Activated T-helper 1 cell treated with anti-CD3 and anti-CD28 coated beads, Interleukin-2, amount 50 U/mL, for 16 hours (primary cell): ENCODE measurements at places on chromosomes 7 and 10.

GRCh38 chr7:72336382-72336631, 75.8 kb downstream of the CALN1 start:
- DNase-seq: no peak

GRCh38 chr10:63707254-63707910, 186.2 kb downstream of the REEP3 start:
- DNase-seq: no peak

DNA sequence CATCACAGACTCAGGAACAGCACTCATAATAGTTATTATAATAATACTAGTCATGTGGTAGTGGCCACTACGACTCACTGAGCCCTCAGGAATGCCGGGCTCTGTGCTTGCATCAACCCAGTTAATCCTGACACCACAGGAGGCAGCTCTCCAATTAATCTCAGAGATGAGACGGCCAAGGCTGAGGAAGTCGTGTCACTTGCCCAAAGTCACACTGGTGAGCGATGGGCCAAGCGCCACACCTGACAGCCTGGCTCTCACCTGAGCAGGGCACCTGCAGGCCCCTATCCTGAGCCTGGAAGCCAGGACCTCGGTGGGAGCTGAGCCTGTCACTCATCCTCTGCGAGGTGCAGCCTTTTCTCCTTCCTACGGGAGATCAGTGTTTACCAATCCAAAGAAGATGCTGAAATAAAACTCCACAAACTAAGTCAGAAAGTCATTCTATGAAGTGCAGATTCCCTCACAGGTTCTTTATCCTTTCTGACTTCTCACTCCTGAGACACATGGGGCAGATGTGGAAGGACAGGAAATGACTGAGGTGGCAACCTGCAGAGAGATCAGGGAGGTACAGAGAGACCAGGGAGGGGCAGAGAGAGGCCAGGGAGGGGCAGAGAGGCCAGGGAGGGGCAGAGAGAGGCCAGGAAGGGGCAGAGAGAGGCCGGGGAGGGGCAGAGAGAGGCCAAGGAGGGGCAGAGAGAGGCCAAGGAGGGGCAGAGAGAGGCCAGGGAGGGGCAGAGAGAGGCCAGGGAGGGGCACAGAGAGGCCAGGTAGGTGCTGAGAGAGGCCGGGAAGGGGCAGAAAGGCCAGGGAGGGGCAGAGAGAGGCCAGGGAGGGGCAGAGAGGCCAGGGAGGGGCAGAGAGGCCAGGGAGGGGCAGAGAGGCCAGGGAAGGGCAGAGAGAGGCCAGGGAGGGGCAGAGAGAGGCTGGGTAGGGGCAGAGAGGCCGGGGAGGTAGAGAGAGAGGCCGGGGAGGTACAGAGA, 38.5 kb downstream of the VIPR2 start:
- no peak for DNase-seq

GRCh38 chr10:119206603-119207365, 587 bp upstream of the GRK5 start:
- DNase-seq: peak; percentile 64

GRCh38 chr10:86261941-86262687, 104.5 kb downstream of the GRID1 start:
- no peak for DNase-seq

DNA sequence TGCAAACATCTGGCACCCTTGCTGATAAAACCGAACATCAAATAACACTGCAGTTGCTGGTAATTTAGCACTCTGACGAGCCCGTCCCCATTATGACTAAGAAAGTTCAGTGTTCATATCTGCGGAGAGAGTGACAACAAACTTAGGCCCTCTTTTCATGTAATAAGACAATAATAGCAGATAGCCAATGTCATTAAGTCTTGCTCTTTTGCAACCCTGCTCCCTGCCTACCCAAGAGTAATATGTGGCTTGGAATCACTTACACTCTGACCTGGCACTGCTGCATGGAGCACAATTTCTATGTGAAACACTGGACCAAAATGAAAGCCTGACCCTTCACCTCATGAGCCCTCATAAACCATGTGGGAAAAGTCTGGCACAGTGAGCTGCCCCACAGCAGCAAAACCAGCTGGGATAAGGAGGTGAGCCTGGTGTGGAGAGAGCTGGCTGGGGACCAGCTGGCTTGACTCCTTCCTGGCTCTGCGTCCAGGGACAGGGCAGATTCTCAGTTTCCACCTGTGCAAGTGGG, 86.5 kb downstream of the HIPK2 start:
- DNase-seq: no peak

DNA sequence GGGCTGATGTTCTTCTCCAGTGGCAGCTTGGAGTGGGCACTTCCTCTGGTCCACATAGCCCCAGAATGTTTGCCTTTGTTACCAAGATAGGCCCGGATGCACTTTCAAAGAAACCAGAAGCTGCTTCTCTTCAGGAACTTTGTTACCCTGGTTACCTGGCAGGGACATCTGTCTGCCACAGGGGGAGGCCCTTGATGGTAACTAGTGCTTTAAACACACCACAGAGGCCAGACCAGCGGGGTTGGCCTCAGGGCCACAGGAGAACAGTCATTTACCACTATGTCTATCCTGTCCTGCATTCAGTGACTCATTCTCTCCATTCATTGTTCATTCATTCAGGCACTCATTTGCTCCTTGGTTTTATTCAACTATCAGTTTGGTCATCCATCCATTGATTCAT, 11.9 kb upstream of the PLEKHA1 start:
- DNase-seq: no peak

DNA sequence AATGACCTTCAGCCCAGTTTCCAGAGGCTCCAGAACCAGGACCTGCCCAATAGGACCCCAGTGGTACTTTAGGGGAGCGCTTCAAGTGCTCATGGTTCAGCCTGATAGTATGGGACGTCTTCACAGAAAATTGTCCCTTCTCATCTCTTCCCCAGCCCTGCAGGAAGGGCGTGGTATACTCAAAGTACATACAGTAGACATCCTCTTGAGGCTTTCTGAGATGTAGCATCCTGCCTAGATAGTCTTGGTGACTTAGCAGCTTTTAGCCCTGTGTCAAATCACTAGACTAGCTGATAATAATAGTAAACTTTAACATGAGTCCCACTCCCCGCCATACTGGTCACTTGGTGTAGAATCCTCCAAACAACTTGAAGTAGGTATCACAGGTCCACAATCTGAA, 193.2 kb downstream of the CYP26A1 start:
- no peak for DNase-seq

GRCh38 chr10:20058135-20058534, 241.9 kb downstream of the PLXDC2 start:
- no peak for DNase-seq

- DNase-seq: no peak
Measured at GRCh38 chr7:73841689-73842066, 638 bp downstream of the METTL27 start.

GRCh38 chr7:30859940-30860496, 51.6 kb upstream of the AQP1 start:
- DNase-seq: no peak

DNA sequence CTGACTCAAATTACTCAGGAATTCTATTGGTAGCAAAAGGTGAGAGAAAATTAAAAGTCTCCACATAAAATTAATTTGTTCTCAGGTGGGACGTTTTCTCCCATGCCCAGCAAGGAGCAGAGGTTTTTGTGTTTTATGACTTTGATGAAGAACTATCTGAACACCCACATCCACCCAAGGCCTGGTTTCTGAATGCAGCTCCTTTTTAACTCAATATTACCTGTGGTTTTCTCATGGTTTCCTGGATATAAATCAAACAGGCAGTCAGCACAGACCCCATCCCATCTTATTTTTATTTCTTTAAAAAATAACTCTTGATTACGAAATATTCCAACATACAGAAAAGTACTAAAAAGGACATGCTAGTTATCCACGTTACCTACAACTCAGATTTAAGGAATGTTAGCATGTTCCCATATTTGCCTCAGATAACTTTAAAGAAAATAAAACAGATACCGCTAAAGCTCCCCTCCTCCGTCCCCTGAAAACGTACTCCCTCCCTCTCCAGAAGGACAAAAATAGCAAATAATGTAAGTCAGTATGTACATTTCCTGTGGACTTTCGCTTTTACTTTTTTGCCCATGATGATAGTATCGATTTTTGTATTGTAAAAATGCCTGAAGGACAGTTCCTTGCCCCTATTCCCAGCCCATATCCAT, 43.4 kb downstream of the GLI3 start:
- DNase-seq: no peak

GRCh38 chr7:6554848-6555247, 3.6 kb upstream of the GRID2IP start:
- DNase-seq: no peak

GRCh38 chr10:58189269-58189668, 78.4 kb downstream of the IPMK start:
- no peak for DNase-seq

GRCh38 chr7:99105756-99106155, 38.2 kb downstream of the SMURF1 start:
- DNase-seq: no peak

- DNase-seq: no peak
Measured at GRCh38 chr7:130649004-130649790, 19.4 kb downstream of the COPG2 start.

- DNase-seq: no peak
Measured at GRCh38 chr10:49552277-49552676, 13.4 kb upstream of the ERCC6 start.

GRCh38 chr7:120873401-120873800, 15.5 kb upstream of the TSPAN12 start:
- DNase-seq: no peak

GRCh38 chr10:84768132-84768531, 439.7 kb downstream of the CCSER2 start:
- no peak for DNase-seq
